Activated CD4-positive, alpha-beta T cell treated with anti-CD3 and anti-CD28 coated beads for 1 hour (primary cell): ENCODE measurements at places on chromosomes 5 and 9.

DNA sequence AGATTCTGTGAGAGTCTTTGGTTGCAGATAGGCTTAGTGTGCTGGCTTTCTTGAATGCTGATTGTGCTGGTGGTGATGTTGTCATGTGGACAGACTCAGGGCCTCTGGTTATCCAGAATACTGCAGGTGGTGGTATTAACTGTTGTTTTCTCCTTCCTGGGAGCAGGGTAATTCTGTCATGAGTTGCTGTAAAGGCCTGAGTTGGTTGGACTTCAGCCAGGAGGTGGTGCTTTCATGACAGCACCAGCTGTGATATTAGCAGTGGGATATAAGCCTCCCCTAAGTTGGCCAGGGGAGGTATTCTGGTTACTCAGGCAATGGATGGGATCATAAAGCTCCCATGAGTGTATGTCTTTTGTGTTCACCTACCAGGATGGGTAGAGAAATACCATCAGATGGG lies 16.4 kb upstream of the RNF180 start:
- no peak for DNase-seq

- DNase-seq: no peak
Observed at GRCh38 chr9:135385793-135386192, 93.8 kb upstream of the PPP1R26 start.

DNA sequence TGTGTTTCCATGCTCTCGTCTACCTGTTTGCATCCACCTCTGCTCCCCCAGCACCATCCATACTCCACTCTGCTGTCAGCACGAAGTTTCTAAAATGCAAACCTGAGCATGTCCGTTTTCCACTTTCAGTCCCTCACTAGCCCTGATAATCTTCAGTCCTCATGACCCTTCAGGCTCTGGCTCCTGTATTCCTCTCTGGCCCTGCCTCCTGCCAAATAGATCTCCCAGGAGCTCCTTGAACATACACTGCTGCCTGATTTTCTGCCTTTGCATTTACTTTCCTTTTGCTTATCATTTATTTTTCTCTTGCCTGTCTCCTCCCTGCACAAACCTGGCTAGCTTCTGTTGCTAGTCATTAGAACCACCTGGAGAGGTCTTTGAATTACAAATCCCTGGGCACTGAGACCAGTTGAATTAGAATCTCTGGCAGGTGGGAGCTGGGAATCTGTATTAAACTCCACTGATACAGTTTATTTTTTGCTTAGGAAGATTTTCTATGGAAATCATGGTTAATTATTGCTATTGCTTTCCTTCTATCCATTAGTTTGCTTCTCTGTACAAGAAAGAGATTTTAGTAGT lies 18.5 kb downstream of the ARHGEF28 start:
- no peak for DNase-seq

GRCh38 chr5:145976431-145977155 lies 40.2 kb downstream of the SH3RF2 start:
- no peak for DNase-seq

DNA sequence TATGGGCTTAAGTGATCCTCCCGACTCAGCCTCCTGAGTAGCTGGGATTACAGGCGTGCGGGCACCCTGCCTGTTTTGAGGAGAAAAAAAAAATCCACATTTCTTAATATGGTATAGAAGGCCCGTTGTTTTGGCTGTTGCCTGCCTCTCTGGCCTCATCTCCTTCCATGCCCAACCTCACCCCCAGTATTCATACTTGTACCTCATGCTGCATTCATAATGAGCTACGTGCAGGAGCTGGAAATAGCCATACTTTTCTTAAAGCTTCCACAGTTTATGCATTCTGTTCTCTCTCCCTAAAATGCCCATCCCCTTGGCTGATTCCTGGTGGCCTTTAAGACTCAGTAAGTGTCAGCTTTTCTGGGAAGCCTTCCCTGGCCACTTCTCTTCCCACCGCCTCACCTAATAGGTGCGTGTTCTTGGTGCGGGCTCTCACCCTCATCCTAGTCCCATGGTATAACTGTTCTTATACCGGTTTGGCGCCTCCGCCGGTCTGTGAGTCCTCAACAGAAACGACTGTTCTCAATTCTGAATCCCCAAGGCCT lies 2.1 kb upstream of the TPM2 start:
- DNase-seq: no peak

DNA sequence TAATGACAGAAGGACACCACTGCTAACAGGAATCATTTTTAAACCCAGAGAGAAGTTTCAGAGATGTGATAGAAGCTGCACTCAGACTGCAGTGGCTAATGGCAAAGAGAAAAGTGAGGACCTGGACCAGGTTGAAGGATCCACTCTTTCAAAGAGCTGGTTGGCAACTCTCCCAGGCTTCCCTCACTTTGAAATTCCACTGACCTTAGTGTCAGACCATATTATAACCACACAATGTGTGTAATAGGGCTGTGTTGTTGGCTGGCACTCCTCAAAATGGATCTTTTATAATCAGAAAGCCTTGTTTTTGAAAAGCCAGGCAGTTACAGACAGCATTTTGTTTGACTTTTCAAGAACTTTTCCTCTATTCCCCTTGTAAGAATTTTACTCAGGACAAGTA lies 280.7 kb downstream of the PRELID2 start:
- no peak for DNase-seq

DNA sequence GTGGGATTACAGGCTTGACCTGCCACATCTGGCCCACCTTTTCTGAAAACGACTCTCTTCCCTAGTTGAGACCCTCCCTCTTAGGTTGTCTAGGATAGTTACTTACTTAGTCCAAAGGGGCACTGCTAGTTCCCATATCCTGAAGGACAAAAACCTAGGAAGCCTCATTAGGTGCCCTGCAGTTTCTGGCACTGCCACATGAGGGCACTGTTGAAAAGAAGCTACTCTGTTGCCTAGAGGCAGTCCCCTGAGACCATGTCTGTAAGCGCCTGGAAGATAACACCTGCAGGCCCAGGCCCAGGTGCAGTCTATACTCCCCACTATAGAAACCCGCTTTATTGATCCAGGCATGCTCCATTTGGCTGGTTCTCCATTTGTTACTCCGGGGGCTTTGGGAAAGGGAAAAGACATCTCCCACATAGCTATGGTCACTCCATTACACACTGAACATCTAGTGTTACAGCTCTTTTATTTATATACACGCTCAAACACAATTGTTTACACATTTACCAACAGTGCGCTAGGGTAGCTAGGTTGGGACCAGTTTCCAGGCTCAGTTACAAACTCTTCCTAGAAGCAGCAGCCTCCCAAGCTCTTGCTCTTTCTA lies 73.4 kb upstream of the PPARGC1B start:
- DNase-seq: no peak
